SK-N-SH (cell line): ENCODE measurements at places on chromosomes 6 and 20.
A peak's percentile ranks its signal among the peaks of the same experiment; 100 is the strongest.

DNA sequence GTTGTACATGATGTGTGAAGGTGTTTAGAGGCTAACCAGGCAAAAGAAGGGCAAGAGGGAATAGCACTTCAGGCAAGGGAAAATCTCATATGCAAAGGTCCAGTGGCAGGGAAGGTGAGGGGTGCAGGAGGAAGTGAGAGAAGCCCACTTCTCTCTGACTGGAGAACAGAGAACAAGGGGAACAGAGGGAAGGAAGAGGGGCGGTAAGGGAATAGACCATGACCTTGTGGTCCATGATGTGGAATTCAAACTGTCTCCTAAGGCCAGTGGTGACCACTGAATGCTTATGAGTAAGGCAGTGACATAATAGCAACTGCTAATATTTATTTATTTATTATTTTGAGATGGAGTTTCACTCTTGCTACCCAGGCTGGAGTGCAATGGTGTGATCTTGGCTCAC, 20.6 kb upstream of the SLC9A8 start:
- no peak for DNase-seq

DNA sequence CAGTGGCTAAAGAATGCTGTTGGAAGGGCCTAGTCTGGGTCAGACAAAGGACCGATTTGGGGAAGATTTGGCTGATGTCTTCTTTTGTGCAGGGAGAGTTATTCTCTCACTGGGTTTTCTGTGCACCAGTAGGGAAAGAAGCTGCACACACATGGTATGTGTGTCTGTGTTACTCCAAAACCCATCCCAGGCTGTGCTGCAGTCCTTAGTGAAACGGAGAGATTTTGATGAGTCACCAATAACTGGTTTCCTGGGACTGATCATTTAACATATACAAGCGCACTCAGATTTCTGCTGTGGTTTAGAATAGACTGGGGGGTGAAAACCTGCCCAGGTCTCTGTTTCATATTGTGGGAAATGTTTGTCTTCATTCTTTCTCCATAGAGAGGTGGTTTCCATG, 1049.8 kb downstream of the KIF16B start:
- no peak for DNase-seq

GRCh38 chr6:56902641-56903464, 52.1 kb upstream of the BEND6 start:
- DNase-seq = peak; percentile 51

DNA sequence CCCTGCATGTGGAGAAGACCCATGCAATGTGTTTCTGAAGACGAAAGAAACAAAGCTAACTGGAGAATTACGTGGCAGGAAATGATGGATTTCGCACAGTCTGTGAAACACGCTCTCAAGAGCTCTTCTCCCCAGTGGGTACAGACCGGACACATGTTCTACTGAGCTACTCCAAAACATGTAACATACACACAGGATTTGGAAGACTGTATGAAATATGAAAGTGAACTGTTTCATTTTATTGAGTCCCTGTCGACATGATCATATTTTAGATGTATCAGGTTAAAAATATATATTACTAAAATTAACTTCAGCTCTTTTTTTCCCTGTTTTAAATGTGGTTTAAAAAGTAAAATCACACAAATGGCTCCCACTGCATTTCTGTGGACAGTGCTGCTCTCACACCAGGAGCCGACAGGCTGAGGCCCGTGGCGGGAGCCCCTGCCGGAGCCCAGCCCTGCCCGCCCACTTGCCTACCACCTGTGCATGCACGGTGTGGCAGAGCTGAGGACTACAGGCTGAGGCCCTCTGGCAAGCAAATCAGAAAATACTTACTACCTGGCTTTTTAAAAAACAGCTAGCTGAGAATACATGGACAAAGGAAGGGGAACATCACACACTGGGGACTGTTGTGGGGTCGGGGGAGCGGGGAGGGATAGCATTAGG, 58.9 kb upstream of the NXT1 start:
- DNase-seq = no peak

DNA sequence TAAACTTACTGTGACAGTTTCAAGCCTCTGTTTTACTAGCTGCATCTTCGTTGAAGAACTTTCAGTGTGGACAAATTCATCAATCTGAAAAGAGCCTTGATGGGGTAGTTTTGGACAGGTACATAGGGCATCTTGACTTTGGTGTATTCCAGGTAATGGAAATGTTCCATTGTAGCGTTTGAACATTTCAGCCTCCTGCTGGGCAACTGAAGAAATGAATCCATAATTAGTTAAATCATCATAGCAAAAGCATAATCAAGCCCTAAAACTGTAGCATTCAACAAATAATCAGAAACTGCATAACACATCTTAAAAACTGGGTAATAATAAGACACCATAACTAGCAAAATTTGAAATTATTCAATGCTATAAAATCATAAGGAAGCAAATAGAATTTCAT, 86.2 kb downstream of the AHI1 start:
- no peak for DNase-seq

DNA sequence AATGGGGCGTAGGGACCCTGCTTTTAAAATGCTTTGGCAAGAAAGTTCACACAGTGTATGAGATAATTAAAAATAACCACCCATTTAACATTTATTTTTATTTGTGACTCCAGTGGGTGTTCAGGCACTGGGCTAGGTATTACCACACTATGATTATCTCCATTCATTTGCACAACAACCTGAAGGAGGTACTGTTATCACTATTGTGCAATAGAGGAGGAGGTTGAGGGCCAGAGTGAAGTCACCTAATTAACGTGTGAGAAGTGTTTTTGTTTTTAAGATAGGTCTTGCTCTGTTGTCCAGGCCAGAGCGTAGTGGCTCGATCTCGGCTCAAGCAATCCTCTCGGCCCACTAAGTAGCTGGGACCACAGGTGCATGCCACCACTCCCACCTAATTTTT, 29.2 kb downstream of the MAK start:
- DNase-seq = no peak

GRCh38 chr6:170177772-170178560, 112.9 kb downstream of the DLL1 start:
- DNase-seq = peak; percentile 42
